ENCODE measurements at places on chromosomes 3 and 15.

DNA sequence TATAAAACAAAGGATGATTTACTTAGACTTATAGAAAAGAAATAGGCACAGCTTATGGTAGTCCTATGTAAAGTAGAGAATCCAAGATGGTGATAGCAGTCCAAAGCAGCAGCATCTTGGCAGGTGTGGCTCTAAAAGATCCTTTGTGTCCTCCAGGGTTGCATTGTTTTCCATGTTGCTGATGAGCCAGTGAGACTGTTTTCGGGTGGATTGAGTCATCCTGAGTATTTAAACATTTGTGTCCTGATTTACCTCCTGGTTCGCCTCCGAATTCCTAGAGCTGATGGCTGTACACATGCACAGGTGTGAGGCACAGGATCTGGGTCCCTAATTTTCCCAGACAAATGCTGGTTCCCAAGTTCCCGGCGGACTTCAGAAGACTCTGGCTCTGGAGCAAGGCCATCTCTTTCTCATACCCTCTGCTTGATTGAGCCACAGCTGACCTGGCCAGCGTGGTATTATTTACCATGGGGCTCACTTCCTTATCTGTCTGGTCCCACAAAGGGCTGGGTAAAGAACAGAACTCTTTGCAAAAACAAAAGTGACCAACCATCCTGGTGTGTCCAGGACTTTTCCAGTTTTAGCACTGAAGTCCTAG lies 51.0 kb downstream of the ARNT2 start:
- no peak for DNase-seq

DNA sequence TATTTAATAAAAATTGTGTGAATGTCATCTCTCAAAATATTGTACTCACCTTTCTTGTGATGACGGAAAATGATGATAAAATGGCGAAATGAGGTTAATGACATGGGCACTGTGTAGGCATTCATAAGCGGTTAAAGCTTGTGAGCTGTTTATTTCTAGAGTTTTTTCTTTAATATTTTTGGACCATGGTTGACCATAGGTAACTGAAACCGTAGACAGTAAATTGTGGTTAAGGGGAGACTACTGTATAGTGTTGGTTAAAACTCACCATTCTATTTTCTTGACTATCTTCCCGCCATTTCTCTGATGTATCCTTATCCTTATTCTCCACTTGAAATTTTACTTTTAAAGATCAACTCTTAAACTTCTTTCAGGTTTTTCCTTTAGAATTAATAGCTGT lies 14.5 kb downstream of the RNF111 start:
- no peak for DNase-seq

- DNase-seq = no peak
These were observed 3.3 kb upstream of the XCR1 start for GRCh38 chr3:46030626-46031025.

- no peak for DNase-seq
These were observed 305.1 kb downstream of the ZNF621 start for GRCh38 chr3:40829876-40830275.

- DNase-seq = no peak
These were observed 62.8 kb downstream of the ABCC5 start for GRCh38 chr3:183954875-183955274.

GRCh38 chr3:1446531-1446930 lies 353.7 kb downstream of the CNTN6 start:
- DNase-seq = no peak

Measured in NCI-H2171 treated with DMSO at 0.1 percent for 48 hours (cell line).